ENCODE measurements at places on chromosomes 1 and 21. TPM values are rescaled to one million over a fixed set of nuclear protein-coding genes. Genes with fewer than 3 reads are reported as not detected.

DNA sequence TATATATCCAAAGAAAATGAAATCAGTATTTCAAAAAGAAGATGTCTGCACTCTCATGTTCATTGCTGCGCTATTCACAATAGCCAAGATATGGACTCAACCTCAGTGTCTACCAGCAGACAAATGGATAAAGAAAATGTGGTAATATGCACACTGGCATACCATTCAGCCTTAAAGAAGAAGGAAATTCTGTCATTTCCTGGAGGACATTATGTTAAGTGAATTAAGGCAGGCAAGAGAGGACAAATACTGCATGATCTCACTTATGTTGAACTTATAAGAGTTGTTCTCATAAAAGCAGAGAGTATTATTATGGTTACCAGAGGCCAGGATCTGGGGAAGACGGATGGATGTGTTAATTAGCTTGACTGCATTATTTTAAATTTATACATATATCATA, 115.9 kb downstream of the NEGR1 start:
- H3K4me3 ChIP-seq = no peak overlapping the region
- peaks cover 3% of the 10 kb centered on the region for H3K4me1 ChIP-seq
- H3K36me3 ChIP-seq = no peaks in the 10 kb centered on the region
- no peaks in the 10 kb centered on the region for H3K27me3 ChIP-seq
- H3K27ac ChIP-seq = no peak overlapping the region

- H3K4me1 ChIP-seq = peaks cover 19% of the 10 kb centered on the region
- peak overlapping the region; percentile 44 for H3K27ac ChIP-seq
- H3K4me3 ChIP-seq = no peak overlapping the region
- no peak for DNase-seq
- no peaks in the 10 kb centered on the region for H3K27me3 ChIP-seq
Measured at GRCh38 chr1:86191958-86192357, 35.4 kb upstream of the COL24A1 start.

DNA sequence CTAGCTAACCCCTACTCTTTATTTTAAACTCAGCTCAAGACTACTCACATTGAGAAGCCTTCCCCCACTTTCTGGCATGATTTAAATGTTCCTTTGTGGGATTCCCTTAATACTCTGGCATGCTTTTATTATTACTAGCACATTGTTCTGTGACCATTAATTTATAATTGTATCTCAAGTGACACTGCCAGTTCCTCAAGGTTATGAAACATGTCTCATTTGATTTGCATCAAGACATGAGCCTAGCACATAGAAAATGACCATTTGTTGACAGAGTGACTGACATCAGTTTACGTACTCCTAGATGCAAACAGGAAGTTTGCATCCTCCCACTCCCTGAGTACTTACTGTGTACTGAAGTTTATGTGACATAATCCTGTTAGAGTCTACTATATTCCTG, 15.2 kb downstream of the RGS4 start:
- no peak overlapping the region for H3K4me3 ChIP-seq
- no peaks in the 10 kb centered on the region for H3K27me3 ChIP-seq
- H3K4me1 ChIP-seq = peaks cover 3% of the 10 kb centered on the region
- DNase-seq = no peak
- peak overlapping the region; percentile 74 for H3K27ac ChIP-seq

DNA sequence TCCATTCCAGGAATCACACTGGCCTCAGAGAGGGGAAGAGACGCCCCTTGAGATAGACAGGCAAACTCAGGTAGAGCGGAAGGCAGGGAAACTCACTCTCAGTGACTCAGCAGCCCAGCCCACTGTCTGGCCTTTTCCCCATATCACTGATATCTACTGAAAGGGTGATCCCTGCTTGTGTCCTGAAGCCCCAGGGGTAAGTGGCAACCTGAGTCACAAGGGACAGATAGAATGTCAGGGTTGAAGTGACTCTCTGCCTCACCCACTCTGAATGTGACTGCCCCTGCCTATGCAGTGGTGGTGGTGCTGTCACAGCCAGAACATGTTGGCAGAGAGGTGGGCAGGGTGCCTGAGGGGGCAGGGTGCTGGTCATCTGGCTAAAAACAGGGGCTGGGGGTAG, 157.5 kb upstream of the FGGY start:
- no peak overlapping the region for H3K4me3 ChIP-seq
- peak; percentile 29 for DNase-seq
- H3K36me3 ChIP-seq = no peaks in the 10 kb centered on the region

GRCh38 chr21:44555200-44555875, 3.3 kb downstream of the KRTAP10-3 start:
- DNase-seq = peak; percentile 88
- no peaks in the 10 kb centered on the region for H3K27me3 ChIP-seq
- no peak overlapping the region for H3K27ac ChIP-seq

DNA sequence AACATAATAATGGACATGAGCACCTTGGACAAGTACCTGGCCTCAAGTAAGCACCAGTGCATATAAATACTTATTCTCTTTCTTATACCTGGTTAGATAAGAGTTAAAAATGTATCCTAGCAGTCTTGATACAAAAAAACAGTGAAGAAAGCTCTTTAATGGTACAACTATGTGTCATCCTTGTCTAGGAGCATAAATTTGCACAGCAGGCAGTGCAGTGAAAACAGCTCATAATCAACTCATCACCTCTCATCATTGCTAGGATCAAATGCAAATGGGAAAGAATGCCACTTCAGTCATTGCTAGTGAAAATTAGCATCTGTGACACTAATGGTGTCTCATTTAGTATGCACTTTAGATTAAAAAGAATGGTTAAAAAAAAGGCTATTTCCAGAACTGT, 7.6 kb downstream of the SAMSN1 start:
- H3K27ac ChIP-seq = no peak overlapping the region
- no peaks in the 10 kb centered on the region for H3K4me1 ChIP-seq
- no peak overlapping the region for H3K4me3 ChIP-seq
- H3K36me3 ChIP-seq = no peaks in the 10 kb centered on the region
- DNase-seq = no peak

DNA sequence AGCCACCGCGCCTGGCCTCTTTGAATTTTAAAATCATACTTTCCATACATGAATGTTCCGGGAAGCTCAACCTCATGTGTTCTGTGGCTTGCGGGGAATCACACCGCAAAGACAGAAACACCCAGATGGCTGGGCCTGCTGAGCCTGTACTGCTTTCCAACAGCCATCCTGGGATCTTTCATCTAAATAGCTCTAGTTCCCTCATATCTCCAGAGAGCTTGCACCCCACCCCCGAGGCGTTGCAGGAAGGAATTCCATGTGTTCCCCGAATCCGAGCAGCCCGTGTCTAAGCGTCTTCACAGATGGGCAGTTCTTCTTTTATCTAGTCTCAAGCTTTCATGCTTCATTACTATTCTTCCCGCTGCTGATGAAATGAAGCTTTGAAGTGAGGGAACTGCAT, 66.4 kb downstream of the IGSF21 start:
- no peaks in the 10 kb centered on the region for H3K36me3 ChIP-seq
- no peaks in the 10 kb centered on the region for H3K4me1 ChIP-seq
- no peak overlapping the region for H3K27ac ChIP-seq
- H3K27me3 ChIP-seq = peaks cover 80% of the 10 kb centered on the region
- no peak for DNase-seq
- no peak overlapping the region for H3K4me3 ChIP-seq

The PROX1 gene
- total RNA-seq = 2.4 TPM

The NOC2L gene
- 49.3 TPM for total RNA-seq

The MX1 gene
- total RNA-seq = 13.8 TPM
